ENCODE measurements at places on chromosomes 2 and 18.
A peak's percentile ranks its signal among the peaks of the same experiment; 100 is the strongest.

- DNase-seq = peak; percentile 85
Measured at GRCh38 chr2:207182911-207183310, 17.2 kb upstream of the KLF7 start.

DNA sequence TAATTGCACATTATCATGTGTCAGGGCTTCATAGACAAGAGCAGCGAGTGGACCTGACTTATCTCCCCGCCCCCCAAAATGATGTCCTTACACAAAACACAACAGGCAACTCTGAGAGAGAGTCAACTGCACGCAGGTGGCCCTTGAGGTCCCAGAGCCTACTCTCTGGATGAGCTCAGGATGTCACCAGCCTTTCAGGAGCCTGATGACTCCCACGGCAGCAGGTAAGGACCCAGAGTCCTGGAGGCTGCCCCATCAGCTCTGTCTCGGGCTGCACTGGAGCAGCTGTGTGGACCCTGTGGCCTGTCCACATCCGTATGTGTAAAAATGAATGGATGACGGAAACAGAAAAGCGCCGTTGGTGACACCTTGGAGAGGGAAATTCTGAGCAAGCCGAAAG lies 130.9 kb downstream of the HDAC4 start:
- DNase-seq = no peak

GRCh38 chr2:157443795-157444640 lies at the start of gene CYTIP:
TSS of gene CYTIP (minus strand) at chr2:157444089. CDS start at chr2:157444020, 69 bp downstream.
- no peak for DNase-seq

- DNase-seq = no peak
Measured at GRCh38 chr18:33212363-33212762, 228.2 kb downstream of the CCDC178 start.

GRCh38 chr2:174395969-174396630 lies 570 bp downstream of the SCRN3 start:
- DNase-seq = no peak

- no peak for DNase-seq
Measured at GRCh38 chr18:52394602-52395001, 54.6 kb downstream of the DCC start.

GRCh38 chr2:60565472-60565871 lies 12.0 kb upstream of the BCL11A start:
- DNase-seq = no peak

- no peak for DNase-seq
Measured at GRCh38 chr2:52931660-52932059, 835.9 kb upstream of the CHAC2 start.

DNA sequence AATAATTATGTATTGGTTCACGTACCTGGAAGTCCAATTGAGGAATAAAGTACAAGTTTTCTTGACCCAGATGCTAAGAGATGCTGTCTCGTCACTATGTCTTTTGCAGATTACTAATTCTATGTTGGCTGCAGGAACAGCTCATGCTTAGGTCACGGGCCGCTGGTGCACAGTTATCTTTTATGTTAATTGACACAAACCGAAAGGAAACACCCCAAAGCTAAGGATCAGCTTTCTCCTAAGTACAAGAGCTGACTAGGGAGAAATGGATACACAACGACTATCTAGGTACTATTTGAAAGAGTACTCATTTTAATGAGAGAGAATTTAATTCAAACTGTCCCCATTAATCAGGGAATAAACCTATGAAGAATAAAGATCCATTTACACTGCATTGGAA lies 217.7 kb upstream of the SLC35G4 start:
- DNase-seq = no peak

DNA sequence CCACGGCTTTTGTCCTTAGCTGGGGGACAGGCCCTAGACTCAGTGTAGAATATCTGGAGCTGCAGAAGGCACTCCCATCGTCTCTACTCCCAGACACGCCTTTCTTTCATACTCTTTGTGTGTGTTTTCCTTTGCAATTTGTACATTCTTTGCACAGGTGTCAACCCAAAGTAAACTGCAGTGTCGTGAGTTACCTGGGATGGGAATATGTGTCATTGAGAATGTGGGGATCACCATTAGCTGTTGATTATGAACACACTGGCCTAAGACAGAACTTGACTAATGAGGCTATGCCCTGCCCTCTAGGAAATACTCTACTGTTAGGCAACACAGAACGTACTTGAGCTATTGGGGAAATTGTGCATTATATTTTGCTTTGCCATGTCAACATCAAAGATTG lies 233.3 kb downstream of the SETBP1 start:
- DNase-seq = no peak

- no peak for DNase-seq
Measured at GRCh38 chr2:117952228-117952627, 61.6 kb downstream of the CCDC93 start.

DNA sequence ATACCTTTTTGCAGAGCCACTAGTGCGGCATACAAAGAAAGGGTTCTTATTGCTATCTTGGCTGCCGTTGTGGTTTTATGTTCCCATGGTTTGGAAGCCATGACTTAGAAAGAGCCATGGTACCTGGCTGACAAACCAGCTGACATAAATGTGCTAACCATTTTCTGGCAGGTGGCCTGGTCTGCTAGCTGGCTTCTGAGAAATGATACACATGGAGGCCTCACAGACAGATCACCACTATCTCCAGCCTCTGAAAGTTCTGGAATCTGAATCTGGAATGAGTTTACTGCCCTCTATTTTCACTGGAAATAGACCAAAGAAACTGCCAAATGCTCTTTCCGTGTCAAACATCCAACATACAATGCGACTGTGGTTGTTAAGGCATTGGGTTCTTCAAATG lies 123.7 kb downstream of the QPCT start:
- no peak for DNase-seq

DNA sequence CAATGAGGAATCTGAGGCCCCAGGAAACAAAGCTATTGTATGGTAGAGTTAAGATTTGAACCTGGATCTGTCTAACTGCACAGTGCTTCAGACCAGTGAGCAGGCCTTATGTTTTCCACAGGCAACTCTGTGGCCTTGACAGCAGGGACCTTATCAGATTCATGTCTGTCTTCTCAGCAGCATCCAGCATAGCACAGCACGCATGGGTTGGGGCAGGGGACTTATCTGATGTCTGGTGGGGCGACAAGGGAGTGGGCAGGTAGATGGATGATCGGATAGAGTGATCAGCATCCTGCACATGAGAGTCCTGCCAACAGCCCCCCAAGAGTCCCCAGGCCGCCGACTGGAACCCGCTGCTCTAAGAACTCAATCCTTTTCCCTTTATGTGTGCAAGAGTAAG lies 28.7 kb upstream of the KCNF1 start:
- DNase-seq = no peak

GRCh38 chr2:176079831-176080539 lies 3.8 kb downstream of the EVX2 start:
- no peak for DNase-seq

GRCh38 chr2:191866675-191867506 lies 20.0 kb upstream of the CAVIN2 start:
- DNase-seq = peak; percentile 89

DNA sequence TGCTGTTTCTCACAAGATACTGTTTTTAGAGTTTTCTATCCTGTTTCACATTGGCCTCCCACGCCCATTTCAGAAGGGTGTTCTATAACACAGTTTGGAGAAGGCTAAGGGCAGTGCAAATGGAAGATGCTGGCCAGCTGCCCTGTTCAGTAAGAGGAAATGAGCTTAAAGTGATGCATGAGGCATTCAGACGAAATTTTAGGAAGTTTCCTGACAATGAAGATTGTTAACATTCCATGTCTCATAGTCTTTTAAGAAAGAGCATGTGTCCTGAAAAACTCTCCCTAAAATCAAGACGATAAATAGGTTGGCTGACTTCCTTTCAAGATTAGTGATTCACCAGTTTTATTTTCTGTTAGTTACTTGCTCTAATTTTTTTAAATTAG lies 484.2 kb upstream of the NRP2 start:
- peak; percentile 74 for DNase-seq

- peak; percentile 44 for DNase-seq
Measured at GRCh38 chr2:152432206-152432653, 97.3 kb downstream of the FMNL2 start.

GRCh38 chr2:113337809-113338208 lies 59.1 kb upstream of the PAX8 start:
- no peak for DNase-seq

- no peak for DNase-seq
Measured at GRCh38 chr2:205767617-205768016, 85.3 kb downstream of the NRP2 start.

- DNase-seq = no peak
Measured at GRCh38 chr2:117785740-117786139, 28.8 kb upstream of the DDX18 start.

- DNase-seq = no peak
Measured at GRCh38 chr2:68302281-68302875, 17.4 kb downstream of the CNRIP1 start.

- no peak for DNase-seq
Measured at GRCh38 chr2:36397728-36398413, 42.3 kb downstream of the CRIM1 start.

GRCh38 chr2:60882971-60883753 lies 1.8 kb downstream of the REL start:
- DNase-seq = no peak

DNA sequence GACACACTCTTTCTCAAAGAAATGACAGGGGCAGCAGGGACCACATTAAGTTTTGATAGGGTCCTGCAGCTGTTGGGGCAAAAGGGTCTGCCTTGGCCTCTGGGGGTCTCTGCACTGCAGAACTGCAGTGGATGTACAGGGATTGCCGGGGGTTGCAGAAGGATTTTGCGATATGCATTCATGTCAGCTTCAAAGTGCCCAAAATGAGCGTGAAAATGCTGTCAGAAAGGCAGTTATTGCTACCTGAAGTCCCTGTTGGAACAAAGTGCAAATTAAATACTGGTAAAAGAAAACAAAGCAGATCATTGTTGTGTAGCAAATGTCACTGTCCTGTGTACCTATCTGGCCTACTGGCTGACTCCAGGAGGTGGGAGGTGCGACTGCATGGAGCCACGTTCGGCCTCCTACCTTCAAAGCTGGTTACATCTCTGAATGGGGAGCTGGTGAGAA lies 78.8 kb upstream of the MAP4K3 start:
- DNase-seq = no peak

- DNase-seq = no peak
Measured at GRCh38 chr2:99867770-99868169, 274.6 kb downstream of the AFF3 start.

GRCh38 chr2:104745846-104746245 lies 108.1 kb upstream of the POU3F3 start:
- no peak for DNase-seq

- DNase-seq = no peak
Measured at GRCh38 chr2:96869822-96870625, at the start of gene SEMA4C. TSS of gene SEMA4C (minus strand) at chr2:96870080. CDS start at chr2:96867886, 2,194 bp downstream.

DNA sequence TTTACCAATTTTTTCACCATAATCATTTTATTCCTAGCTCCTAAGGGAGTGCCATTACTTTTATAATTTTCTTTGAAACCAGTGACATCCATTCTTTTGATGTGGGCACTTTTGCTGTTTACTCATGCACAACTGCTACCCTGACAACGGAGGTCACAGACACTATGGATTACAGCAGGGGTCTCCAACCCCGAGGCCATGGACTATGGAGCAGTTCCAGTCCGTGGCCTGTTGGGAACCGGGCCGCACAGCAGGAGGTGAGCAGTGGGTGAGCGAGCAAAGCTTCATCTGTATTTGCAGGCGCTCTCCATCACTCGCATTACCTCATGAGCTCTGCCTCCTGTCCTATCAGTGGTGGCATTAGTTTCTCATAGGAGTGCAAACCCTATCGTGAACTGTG lies 34.6 kb downstream of the PRPF40A start:
- no peak for DNase-seq

DNA sequence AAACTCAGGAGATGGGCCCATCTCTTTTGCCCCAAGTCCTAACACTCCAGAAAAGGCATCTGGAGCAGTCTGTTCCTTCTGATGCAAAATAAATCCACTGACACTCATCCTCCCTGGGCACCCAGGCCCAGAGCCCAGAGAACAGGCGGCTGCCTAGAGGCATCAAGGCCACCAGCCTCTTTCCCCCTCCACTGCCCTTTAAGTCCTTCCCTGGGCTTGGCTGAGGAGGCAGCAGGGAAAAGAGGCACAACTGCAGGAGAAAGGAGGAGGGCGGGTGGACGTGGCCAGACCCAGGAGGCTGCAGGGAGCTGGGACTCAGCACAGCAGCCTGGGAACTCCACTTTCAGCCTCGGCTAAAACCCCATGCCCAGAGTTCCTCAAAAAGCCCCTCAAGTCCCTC lies 99.7 kb upstream of the ID2 start:
- no peak for DNase-seq

- DNase-seq = no peak
Measured at GRCh38 chr18:64240316-64240715, 91.4 kb upstream of the LINC00305 start.

GRCh38 chr18:36427831-36428230 lies 130.3 kb downstream of the FHOD3 start:
- DNase-seq = no peak

- DNase-seq = no peak
Measured at GRCh38 chr18:79600141-79600540, 79.5 kb upstream of the CTDP1 start.

- DNase-seq = no peak
Measured at GRCh38 chr2:70069049-70069448, 18.2 kb upstream of the PCBP1 start.

GRCh38 chr2:203404996-203405395 lies 76.8 kb downstream of the ABI2 start:
- DNase-seq = no peak

DNA sequence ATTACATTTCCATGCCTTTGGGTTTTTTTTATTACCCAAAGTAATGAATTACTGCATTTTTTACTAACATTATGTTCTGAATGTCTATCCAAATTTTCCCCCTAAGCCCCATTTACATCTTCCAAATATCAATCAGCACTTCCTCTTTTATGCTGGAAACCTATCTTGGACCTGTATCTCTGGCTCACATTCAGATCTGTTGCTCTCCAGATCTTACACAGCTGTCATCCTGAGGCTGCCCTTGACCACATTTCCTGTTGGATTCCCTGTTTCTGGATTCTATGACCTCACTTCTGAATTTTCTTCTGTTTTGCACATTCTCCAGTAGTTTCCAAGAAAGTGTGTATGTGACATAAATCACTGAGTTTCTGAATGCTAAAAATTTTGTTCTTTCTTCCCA lies 146.7 kb downstream of the PDE1A start:
- no peak for DNase-seq

GRCh38 chr18:35580701-35581539 lies 620 bp upstream of the GALNT1 start:
- no peak for DNase-seq

DNA sequence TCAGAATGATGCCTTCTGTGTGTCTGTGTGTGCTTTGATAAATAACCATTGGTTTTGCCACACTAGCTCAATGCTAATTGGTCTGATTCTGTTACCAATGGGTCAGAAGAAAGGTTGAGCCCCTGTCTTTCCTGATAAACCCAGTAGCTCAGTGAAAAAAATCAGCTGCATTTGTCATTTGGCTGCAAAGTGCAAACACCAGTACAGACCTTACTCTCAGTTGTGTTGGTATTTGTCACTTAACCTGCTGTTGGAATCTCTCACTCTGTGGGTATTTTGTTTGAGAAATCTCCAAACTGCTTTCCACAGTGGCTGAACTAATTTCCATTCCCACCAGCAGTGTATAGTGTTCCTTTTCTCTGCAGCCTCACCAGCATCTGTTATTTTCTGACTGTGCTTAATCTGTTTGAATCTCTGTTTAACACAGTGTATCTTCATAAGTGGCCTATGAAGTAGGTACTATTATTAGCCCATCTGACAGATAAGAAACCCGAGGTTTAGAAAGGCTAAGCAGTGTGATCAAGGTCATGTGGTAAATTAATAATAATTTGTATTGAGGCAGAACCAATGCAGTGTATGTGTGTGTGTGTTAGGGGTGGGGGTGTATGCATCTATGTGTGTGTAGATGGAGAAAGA lies 26.7 kb downstream of the LIMS1 start:
- no peak for DNase-seq
